ENCODE measurements at places on chromosomes 1 and 21.

DNA sequence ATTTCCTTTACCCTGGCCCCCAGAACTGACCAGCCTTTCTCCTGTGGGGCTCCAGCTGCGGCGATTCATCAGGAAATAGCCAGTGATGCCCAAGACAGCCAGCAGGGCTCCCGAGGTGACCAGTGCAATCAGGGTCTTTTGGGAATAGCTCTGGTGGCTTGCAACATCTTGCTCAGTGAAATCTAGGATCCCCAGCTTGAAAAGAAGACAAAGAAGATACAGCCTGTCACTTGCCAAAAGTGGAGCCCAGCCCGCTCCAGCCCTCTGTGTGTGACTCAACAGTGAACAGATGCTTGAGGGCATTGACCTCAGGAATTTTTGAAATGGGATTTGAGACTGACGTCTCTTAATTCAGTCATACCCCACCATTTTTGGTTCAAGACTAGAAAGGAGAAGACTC, 22.3 kb downstream of the CD34 start:
- H3K27ac ChIP-seq = peak overlapping the region; percentile 74
- H3K4me1 ChIP-seq = peaks cover 31% of the 10 kb centered on the region
- H3K27me3 ChIP-seq = no peaks in the 10 kb centered on the region
- no peak overlapping the region for H3K4me3 ChIP-seq
- peak; percentile 82 for DNase-seq
- H3K36me3 ChIP-seq = no peaks in the 10 kb centered on the region

DNA sequence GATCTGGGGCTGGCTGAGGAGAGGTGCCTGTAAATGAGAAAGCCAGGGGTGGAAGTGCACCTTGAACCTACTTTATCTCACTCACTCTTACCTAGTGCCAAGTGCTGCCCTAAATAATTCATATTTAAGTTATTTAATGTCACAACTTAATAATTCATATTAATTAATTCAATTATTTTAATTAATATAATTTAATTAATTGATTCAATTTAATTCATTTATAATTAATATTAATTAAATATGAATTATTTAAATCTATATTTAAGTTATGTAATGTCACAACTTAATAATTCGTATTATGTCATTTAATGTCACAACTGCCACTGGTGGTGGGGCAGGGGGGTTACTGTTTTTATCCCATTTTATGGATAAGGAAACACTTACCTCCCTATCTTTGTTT, 361.6 kb upstream of the RUNX1 start:
- H3K27me3 ChIP-seq = peaks cover 6% of the 10 kb centered on the region
- no peak overlapping the region for H3K27ac ChIP-seq
- DNase-seq = no peak

DNA sequence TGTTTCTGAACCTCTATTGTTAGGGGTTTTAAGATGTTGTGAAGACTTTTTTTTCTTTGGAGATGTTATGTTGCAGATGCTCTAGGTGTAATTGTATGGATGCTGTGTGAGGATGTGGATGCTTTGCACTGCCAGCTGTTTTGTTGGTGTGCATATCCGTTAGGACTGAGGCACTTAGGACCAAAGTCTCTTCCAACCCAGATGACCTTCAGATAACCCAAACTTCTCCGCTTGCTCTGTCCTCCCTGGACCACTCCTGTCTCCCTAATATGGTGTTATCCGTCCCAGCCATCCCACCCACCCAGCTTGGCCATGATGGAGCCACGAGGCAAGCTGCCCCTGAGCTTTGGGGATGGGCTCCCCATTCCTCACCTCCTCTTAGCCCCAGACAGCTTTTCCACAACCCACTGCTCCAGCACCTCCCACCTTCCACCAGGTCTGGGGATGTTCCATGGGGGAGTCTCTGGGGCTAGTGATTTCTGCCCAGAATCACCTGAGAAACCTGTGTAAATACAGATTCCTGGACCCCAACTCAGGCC, 5.1 kb upstream of the LEFTY2 start:
- no peak overlapping the region for H3K4me3 ChIP-seq
- no peak overlapping the region for H3K27ac ChIP-seq
- no peaks in the 10 kb centered on the region for H3K27me3 ChIP-seq
- H3K4me1 ChIP-seq = peaks cover 9% of the 10 kb centered on the region

GRCh38 chr1:202810193-202810614, 550 bp upstream of the PCAT6 start:
- H3K4me1 ChIP-seq = peaks cover 40% of the 10 kb centered on the region
- H3K36me3 ChIP-seq = no peaks in the 10 kb centered on the region
- H3K4me3 ChIP-seq = peak overlapping the region; percentile 89
- peak overlapping the region; percentile 90 for H3K27ac ChIP-seq

GRCh38 chr1:162029157-162029556, 5.5 kb upstream of the OLFML2B start:
- no peak for DNase-seq
- peaks cover 6% of the 10 kb centered on the region for H3K4me1 ChIP-seq
- H3K36me3 ChIP-seq = no peaks in the 10 kb centered on the region
- no peak overlapping the region for H3K27ac ChIP-seq
- no peak overlapping the region for H3K4me3 ChIP-seq

DNA sequence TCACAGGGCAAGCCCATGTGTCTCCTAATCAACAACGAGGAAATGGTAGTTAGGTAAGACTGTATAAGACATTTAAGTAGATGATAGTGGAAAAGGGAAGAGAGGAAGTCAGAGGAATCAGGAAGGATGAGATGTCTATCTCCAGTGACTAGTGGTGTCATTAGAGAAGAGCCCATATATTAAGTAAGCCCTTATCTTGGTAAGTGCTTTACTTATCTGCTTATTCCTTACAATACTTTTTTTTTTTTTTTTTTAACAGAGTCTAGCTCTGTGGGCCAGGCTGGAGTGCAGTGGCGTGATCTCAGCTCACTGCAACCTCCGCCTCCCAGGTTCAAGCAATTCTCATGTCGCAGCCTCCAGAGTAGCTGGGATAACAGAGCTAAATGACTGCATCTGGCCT, 29.5 kb downstream of the RNF11 start:
- peaks cover 82% of the 10 kb centered on the region for H3K4me1 ChIP-seq
- H3K27me3 ChIP-seq = no peaks in the 10 kb centered on the region
- H3K36me3 ChIP-seq = no peaks in the 10 kb centered on the region
- DNase-seq = no peak
- H3K27ac ChIP-seq = no peak overlapping the region

- no peak for DNase-seq
- no peaks in the 10 kb centered on the region for H3K27me3 ChIP-seq
- no peaks in the 10 kb centered on the region for H3K4me1 ChIP-seq
- no peak overlapping the region for H3K27ac ChIP-seq
- H3K36me3 ChIP-seq = no peaks in the 10 kb centered on the region
These were observed 187.4 kb downstream of the SLC35F3 start for GRCh38 chr1:234091876-234092275.

DNA sequence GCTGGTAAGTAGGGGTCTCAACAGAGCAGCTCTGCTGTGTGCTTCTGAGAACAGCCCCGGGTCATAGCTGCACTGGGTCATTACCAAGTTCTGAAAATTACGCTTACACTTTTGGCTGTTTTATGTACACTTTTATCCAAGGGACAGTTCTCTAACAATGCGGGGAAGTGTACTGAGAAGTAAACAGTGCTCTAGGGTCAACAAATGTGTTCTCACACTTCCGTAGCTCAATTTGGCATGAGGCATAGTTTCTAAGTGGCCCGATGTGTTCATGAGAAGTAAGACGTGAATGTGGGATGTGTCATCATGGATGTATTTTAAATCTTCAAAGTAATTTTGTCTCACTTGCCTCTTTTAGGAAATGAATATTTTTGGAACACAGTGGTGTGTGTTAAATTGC, 10.9 kb upstream of the VAMP3 start:
- no peaks in the 10 kb centered on the region for H3K36me3 ChIP-seq
- no peaks in the 10 kb centered on the region for H3K4me1 ChIP-seq
- H3K27me3 ChIP-seq = no peaks in the 10 kb centered on the region
- no peak overlapping the region for H3K27ac ChIP-seq
- H3K4me3 ChIP-seq = no peak overlapping the region

Data from sigmoid colon (tissue), 7 donors.